ENCODE measurements at places on chromosomes 3 and 15.
A peak's percentile ranks its signal among the peaks of the same experiment; 100 is the strongest.

DNA sequence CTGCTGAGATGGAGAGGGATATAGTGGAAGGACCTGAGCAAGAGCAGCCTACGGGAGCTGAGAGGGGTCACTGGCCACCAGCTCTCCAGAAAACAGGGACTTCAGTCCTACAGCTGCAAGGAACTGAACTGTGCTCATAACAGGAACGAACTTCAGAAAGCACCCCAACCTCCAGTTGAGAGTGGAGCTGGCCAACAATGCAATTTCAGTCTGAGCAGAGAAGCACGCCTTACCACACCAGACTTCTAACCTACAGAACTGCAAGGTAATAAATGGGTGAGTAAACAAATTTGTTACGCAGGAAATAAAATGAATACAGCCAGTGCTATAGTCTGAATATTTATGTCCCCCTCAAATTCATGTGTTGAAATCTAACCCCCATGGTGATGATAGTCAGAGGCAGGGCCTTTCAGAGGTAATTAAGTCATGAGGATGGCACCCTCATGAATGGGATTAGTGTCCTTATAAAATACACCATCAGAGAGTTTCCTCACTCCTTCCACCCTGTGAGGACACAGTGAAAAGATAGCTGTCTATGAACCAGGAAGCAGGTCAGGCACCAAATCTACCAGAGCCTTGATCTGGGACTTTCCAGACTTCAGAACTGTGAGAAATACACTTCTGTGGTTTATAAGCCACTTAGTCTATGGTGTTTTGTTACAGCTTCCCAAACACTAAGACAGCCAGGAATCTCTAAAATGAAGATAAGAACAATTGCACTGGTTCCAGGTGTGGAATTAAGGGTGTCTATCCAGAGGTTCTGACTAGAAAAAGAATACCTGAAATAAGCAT is 58.6 kb downstream of the SYNM start:
- peak; percentile 7 for DNase-seq

DNA sequence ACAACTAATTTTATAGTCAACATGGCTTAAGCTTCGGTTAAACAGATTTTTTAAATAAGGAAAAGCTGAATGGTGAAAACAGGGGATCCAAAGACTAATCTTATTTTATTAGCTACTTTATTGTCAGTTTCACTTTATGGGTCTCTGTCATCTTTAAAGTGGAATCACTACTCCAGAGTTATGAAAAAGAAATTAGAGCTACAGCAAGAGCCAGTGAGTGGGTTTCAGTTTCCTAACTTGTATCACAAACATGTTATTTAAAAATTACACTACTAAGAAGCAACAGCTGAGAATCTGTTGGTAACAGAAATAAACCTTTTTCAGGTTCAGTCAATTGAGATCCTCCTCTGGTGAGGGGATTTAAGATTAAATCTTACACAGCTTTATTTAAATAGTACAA is 10.0 kb downstream of the PHC3 start:
- no peak for DNase-seq

DNA sequence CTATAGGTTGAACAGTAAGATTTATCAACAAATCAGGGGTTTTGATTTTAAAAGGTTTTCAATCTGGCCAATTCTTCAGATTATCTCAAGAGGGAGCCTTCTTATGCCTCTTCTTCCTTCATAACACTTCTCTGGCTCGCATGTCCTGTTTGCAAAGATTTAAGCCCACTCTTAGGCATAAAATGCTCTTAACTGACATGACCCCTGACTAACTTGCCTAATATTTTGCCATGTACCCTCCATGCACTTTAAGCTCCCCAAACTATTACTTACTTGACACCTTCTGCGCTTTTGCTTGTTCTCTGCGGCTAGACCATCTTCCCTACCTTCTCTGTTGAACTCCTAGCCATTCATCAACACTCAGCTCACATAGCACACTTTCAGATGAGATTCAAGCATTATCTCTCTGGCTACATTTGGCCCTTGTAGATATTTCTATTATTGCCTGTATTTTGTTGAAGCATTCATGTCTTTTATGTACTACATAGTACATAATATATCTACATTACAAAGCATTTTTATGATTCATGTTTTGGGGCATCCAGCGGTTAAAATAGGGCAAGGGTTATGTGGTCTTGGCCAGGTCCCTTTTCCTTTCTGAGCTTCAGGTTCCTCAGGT is 1.0 kb upstream of the ARIH1 start:
- no peak for DNase-seq

GRCh38 chr3:110806924-110807323 is 264.7 kb upstream of the NECTIN3 start:
- no peak for DNase-seq

- DNase-seq: no peak
These were observed 6.1 kb downstream of the WNT7A start for GRCh38 chr3:13873818-13874217.

GRCh38 chr3:36312351-36312750 is 68.0 kb upstream of the STAC start:
- no peak for DNase-seq

- peak; percentile 50 for DNase-seq
These were observed at the start of gene GRAMD2A for GRCh38 chr15:72197460-72198355. GRAMD2A (minus strand) TSS chr15:72197787.

- DNase-seq: no peak
These were observed 14.6 kb downstream of the MED12L start for GRCh38 chr3:151100076-151100475.

GRCh38 chr15:66655511-66655910 is 46.5 kb upstream of the SMAD6 start:
- DNase-seq: no peak

- DNase-seq: no peak
These were observed 242.8 kb upstream of the CNTN4 start for GRCh38 chr3:1855841-1856240.

- no peak for DNase-seq
These were observed 32.7 kb downstream of the ARL14 start for GRCh38 chr3:160709477-160710182.

- no peak for DNase-seq
These were observed 108.8 kb upstream of the SLC25A36 start for GRCh38 chr3:140832883-140833282.

- no peak for DNase-seq
These were observed 613.4 kb downstream of the ZPLD1 start for GRCh38 chr3:103048068-103048722.

DNA sequence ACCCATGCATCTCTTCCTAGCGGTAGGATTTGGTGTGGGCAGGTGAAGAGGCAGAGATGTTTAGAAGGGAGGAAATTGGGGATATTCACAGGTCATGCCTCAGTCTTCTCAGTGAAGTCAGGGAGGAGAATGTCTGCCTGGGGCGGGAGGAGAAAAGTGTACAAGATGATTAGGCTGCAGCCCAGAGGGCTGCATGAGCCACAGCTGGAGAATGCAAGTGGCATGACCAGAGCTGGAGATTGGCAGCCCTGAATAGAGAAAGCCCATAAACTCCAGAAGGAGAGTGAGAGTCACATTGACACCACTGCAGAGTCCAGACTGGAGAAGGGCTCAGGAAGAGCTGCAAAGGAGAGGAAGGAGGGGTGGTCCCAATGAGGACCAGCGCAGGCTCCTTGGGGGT is 22.6 kb downstream of the PDHB start:
- DNase-seq: no peak

GRCh38 chr15:36959746-36960145 is 140.6 kb downstream of the MEIS2 start:
- no peak for DNase-seq

- DNase-seq: no peak
These were observed 133.3 kb upstream of the SLC24A5 start for GRCh38 chr15:47987461-47987860.

DNA sequence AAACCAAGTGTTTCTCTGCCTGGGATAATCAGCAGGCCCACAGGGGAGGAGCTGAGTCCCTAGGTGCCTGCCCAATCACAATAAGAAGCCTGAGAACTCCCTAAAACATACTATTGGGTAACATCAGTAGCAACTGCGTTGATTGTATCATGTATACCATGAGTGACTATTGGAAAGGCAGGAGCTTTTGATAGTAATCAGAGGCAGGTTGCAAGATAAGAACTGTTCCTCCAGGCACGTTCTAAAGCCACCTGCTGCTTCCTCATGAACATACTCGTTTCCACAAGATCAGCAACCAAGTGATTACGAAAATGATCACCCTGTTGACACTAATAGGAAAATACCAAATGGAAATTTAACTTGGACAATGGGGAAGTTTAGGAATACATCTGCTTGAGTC is 6.7 kb downstream of the MYLK start:
- no peak for DNase-seq

DNA sequence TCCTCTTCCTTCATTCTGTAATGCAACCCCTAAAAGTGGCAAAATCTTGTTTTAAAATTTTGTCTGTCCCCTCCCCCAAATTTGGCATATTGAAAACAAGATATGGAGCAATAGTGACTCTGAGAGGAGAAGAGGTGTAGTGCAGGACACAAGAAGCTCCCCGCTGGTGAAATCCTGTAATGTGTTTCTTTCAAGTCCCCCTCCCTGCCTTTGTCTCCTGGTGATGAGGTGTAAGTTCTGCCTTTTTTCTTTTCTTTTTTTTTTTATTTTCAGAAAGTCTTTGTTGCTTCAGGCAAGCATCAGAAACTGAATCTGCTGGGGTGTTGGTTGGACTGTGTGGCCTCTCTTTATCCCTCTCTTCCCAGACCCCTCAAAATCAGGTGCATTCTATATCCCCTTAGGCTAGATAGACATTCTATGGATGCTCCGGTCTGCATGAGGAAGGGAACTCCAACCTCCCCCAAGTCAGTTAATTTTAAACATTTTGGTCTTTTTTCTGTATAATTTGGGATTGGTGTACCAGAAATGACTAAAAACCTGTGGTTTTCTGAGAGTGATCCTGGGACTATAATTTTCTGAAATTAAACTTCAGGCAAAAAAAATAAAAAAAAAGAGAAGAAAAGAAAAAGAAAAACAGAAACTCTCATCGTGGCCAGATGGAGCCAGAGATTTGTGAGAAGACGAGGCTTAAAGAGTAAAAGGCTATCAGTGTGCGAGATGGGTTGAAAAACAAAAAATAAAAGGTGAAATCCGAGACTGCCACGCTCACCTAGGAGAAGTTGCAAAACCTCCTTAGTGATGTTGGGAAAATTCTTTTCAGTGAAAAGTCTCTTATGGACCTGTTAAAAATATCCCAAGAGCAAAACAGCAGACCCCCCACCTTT is 21.4 kb downstream of the ACKR2 start:
- no peak for DNase-seq

DNA sequence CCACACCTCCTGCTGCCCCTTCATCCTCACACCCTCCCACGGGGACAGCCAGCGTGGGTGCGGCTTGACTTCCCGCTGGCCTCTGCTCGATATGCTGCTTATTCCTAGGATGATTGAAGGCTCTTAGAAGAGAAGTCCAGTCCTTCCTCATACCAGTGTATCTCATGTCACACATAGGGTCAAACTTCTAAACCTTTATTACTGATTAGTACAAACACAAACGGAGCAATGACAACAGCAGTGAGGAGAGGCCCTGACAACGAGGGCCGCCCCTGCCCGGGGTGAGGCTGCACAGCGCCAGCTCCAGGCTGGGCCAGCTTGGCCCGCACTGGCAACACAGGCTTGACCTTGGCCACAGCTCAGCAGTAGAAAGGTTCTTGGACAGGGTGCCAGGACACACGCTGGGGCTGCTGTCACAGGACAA is 3.7 kb downstream of the CIB1 start:
- no peak for DNase-seq

Data from H1 (cell line).